ENCODE measurements at places on chromosomes 5 and 9. TPM values are rescaled to one million over a fixed set of nuclear protein-coding genes. Genes with fewer than 3 reads are reported as not detected.

Gene PDZD2
- 11.5 TPM for total RNA-seq

Gene SHOC1
- 0.07 TPM for total RNA-seq

Gene SLC28A3
- total RNA-seq: 8.2 TPM

Gene MYOZ3
- total RNA-seq: not detected

Gene C1QTNF2
- 0.07 TPM for total RNA-seq

Gene PKD2L2
- total RNA-seq: not detected

Gene PRR16
- 0.36 TPM for total RNA-seq

Gene SLC6A18
- not detected for total RNA-seq

Gene N4BP3
- total RNA-seq: 5.8 TPM

Gene ALAD
- 2.4 TPM for total RNA-seq

Gene ANKDD1B
- 0.68 TPM for total RNA-seq

Gene OMD
- not detected for total RNA-seq

Gene FAM193B
- total RNA-seq: 10.9 TPM

Gene GARIN3
- not detected for total RNA-seq

Gene ARHGEF37
- total RNA-seq: 41.8 TPM

Gene BAAT
- total RNA-seq: 0.07 TPM

Gene TAL2
- not detected for total RNA-seq

Gene CDO1
- not detected for total RNA-seq

Gene ANKRD18A
- total RNA-seq: 1.9 TPM

Gene BHMT
- not detected for total RNA-seq

Measured in nasal cavity respiratory epithelium epithelial cell of viscerocranial mucosa (primary cell).